ENCODE measurements at places on chromosomes 13 and 19.

GRCh38 chr13:40579535-40579934 lies 86.9 kb downstream of the FOXO1 start:
- no peak for DNase-seq

- DNase-seq = no peak
These were observed 37.6 kb upstream of the RNF113B start for GRCh38 chr13:98214707-98215106.

- DNase-seq = no peak
These were observed 11.3 kb downstream of the STX10 start for GRCh38 chr19:13138916-13139198.

GRCh38 chr19:10222201-10222890 lies 8.8 kb downstream of the S1PR2 start:
- no peak for DNase-seq

- no peak for DNase-seq
These were observed 9.4 kb downstream of the SAMD4B start for GRCh38 chr19:39351537-39352064.

DNA sequence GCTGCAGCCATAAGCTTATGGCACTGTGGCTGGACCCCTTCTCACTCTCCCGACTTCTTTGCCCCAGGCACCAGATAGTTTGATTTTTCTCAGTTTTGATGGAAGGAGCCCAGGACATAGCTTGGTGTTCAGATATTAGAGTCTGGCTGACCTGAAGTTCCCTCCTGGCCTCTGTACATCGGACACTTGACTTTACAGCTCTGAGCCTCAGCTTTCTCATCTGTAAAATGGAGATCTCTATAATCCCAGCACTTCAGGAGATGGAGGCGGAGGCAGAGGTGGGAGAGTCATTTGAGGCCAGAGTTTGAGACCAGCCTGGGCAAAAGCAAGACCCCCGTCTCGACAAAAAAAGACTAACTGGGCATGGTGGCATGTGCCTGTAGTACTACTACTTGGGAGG lies 909 bp downstream of the CC2D1A start:
- DNase-seq = no peak
